ENCODE measurements at places on chromosomes 12 and 14.
A peak's percentile ranks its signal among the peaks of the same experiment; 100 is the strongest.

- DNase-seq = peak; percentile 42
These were observed 116.3 kb upstream of the VASH1 start for GRCh38 chr14:76644855-76645518.

- no peak for DNase-seq
These were observed 80.1 kb downstream of the ADCK1 start for GRCh38 chr14:77880056-77880455.

DNA sequence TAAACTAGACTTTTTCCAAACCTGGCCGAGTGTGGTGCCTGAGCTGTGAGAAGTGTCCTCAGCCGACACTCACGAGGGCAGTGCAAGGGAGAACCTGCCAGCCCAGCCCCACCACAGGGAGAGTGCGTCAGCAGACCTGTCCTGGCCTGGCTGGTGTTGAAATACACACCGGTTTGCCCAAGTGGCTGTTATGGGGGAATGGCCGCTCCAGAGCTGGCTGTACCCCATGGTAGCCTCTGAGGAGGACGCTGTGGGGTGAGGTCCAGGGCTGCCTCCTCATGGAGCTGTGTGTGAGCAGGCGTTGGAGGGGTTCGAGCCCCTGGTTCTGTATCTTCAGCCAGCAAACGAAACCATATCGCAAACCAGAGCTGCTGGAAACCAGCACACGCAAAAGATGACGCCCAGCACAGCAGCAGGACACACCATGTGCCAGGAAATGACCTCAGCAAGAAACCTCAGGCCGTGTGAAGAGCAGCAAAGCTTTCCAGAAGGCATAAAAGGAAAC is 9.4 kb downstream of the ANKRD9 start:
- DNase-seq = no peak

GRCh38 chr12:19978193-19978592 is 390.1 kb upstream of the PDE3A start:
- no peak for DNase-seq

DNA sequence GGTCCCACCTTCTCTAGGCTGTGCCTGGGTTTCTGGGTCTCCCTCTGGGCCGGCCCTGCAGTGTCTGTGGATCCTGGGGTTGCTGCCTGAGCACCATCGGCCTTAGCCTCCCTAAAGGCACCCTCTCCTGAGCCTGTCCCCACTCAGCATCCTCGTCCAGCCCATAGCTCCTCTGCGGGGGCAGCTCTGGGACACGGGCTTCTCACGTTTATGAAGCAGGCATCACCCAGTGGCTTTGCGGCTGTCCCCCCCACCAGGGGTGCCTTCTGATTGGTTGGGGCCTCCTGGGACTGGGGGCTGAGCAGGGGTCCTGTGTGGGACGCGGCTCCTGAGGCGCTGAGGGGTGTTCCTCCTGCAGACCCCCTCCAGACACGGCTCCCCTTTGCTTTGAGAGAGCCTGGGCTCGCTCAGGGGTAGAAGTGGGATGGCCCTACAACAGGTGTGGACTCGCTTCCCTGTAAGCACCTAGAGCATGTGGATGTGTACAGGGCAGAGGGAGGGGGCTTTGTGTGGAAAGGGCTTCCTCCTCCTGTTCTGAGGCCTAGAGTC is 10.7 kb downstream of the ULK1 start:
- DNase-seq = no peak

GRCh38 chr12:1827826-1828805 is 7.8 kb downstream of the LRTM2 start:
- no peak for DNase-seq

All from HuH-7.5 (cell line).